Frontal cortex (tissue), 4 donors: ENCODE measurements at places on chromosomes 2 and 18. TPM values are rescaled to one million over a fixed set of nuclear protein-coding genes. Genes with fewer than 3 reads are reported as not detected.

DNA sequence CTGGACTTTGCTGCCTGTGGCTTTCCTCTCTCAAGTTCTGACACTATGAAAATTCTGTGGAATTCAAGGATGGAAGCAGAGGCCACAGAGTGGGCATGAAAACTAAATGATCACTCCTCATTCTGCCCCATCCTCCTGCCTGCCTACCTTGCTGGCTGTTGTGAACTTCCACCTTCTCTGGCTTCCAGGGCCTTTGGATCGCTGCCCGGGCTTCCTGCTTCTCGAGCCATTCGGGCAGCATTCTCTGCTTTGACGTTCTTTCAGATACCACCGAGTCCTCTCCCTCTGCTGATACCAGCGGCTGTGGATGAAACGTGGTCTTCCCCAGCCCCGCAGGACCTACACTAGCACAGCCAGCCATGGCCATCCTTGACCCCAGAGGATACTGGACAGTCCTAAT lies 327.7 kb upstream of the SLC14A2 start:
- no peak for DNase-seq

- no peak for DNase-seq
Measured at GRCh38 chr18:10040287-10041011, 126.6 kb downstream of the VAPA start.

GRCh38 chr2:48105848-48106247 lies 199.6 kb upstream of the FBXO11 start:
- DNase-seq, result no peak

- DNase-seq, result no peak
Measured at GRCh38 chr18:58397385-58398132, 231.3 kb downstream of the ALPK2 start.

Gene RAD51AP2
- 0.82 TPM for total RNA-seq

DNA sequence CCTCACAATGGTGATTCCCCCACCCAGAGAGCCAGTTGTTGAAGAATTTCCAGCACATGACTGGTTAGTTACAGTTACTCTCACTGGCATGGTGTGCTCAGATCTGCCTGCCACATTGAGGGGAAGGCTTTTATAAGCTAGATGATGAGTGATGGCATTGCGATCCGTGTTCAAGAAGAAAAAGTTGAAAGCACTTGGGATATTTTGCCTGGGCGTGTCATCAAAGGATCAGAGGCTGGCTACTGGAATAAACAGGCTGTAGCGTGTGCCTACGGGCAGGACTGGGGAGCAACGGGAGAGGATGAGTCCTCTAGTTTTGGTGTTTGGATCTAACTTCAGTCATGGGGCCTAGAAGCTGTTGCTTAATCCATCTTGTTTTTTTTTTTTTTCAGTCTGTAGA lies 175.0 kb downstream of the SETBP1 start:
- no peak for DNase-seq

DNA sequence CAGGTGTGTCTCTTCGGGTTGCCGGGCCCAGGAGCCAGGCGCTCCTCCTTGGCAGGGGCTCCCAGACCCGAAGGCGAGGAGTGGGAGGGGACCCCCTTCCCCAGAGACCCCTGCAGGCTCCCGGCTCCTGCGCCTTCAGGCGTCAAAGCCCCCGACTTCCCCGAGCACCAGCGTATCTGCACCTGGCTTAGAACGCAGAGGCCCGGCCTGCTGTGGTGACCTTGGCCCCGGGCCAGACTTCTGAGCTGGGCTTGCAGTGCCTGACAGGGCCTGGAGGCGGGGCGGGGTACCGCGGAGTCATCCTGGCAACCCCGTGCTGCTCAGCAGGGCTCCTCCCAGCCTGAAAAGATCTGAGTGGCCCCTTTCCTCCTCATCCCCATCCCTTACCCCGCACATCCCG lies 27.0 kb downstream of the SKA1 start:
- DNase-seq, result no peak

GRCh38 chr2:231321556-231322334 lies 73.8 kb upstream of the B3GNT7 start:
- no peak for DNase-seq

Gene XIRP2
- 0.41 TPM for total RNA-seq

GRCh38 chr2:48601349-48601748 lies 16.3 kb upstream of the GTF2A1L start:
- DNase-seq, result no peak

GRCh38 chr18:10412933-10413332 lies 41.5 kb upstream of the APCDD1 start:
- no peak for DNase-seq

- DNase-seq, result no peak
Measured at GRCh38 chr2:74019516-74019915, 34.8 kb downstream of the TET3 start.

- DNase-seq, result no peak
Measured at GRCh38 chr2:61718965-61719364, 134.9 kb downstream of the FAM161A start.

- no peak for DNase-seq
Measured at GRCh38 chr2:49271060-49271606, 116.8 kb upstream of the FSHR start.

GRCh38 chr2:120804459-120804858 lies 68.8 kb downstream of the GLI2 start:
- DNase-seq, result no peak

GRCh38 chr2:46521215-46521683 lies 41.9 kb downstream of the TMEM247 start:
- no peak for DNase-seq
